ENCODE measurements at places on chromosomes 12 and 14. TPM values are rescaled to one million over a fixed set of nuclear protein-coding genes. Genes with fewer than 3 reads are reported as not detected.

DNA sequence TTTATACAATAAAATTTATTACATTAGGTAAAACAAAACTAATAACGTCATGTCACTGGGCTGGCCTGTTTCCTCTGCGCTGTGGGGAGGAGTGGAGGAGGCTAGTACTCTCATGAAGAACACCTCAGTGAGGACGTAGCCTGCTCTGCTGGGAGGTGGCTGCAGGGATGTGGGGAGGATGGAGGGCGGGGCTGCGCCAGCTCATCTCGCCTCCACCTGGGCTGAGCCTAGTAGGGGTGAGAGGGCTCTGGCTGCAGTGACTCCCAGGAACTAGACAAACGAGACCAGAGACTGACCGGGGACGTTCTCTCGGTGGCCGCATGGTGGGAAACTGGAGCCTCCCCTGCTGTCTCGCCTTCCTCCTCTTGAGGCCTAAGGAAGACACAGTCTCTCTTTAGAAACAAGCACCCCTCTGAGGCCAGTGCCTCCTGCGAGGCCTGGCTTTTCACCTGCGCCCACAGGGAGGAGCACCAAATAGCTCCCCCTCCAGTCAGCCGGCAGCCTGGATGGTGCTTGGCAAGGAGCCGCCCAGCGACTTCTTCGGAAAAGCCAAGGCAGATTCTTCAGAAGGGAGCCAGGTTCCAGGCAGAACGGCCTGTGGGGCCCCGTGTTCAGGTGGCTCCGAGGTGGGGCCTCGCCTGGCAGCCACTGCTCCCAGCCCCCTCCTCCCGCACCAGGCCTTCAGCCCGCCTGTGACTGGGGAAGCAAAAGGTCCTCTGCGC is 62.4 kb downstream of the PLEKHG3 start:
- no peak for DNase-seq
- H3K36me3 ChIP-seq = no peaks in the 10 kb centered on the region
- H3K4me3 ChIP-seq = no peak overlapping the region

DNA sequence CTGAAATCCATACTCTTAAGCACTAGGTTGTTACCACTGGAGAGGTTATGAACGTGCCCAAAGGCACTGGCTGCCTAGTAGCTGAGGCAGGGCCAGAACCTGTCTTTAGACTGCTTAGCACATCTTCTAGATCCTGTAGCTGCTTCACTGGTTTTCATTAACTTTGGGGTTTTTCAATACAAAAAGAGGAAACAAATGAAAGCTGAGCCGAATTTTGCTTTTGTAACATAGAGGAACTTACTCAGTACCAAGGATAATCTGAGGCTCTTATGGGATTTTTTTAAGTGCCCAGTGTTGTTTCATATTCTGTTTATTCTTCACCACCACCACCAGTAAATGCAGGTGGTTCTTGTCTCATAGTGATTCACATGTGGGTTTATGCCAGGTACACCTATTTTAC is 396.1 kb downstream of the RAD51B start:
- H3K4me1 ChIP-seq = peaks cover 38% of the 10 kb centered on the region
- H3K27me3 ChIP-seq = no peaks in the 10 kb centered on the region
- H3K4me3 ChIP-seq = no peak overlapping the region
- peak; percentile 57 for DNase-seq

DNA sequence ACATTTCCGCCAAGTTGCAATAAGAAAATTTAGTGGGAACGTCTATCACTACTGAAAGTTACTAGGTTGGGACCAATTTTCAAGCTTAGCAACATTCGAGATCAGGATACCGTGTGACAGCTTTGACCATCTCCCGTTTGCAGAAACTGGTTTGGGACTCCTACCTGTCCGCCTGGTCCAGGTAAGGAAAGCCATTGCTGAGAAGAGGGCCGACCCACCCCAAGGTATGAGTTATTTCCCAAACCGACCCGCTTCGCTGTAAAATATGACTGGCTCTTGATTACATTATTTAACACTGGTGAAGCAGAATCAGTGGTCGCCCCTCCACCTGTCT is 271 bp downstream of the DNAI7 start:
- no peaks in the 10 kb centered on the region for H3K27me3 ChIP-seq
- peak overlapping the region; percentile 85 for H3K4me3 ChIP-seq
- H3K4me1 ChIP-seq = peaks cover 6% of the 10 kb centered on the region
- DNase-seq = no peak
- no peak overlapping the region for H3K27ac ChIP-seq

DNA sequence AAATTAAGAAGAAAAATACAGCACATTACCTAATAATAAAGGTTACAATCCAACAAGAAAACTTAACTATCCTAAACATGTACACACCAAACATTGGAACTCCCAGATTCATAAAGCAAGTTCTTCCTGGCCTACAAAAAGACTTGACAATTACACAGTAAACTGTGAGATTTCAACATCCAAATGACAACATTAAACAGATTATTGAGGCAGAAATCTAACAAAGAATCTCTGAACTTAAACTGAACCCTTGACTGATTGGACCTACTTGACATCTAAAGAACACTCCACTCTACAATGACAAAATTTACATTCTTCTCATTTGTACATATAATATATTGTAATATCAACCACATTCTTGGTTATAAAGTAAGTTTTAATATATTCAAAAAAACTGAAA is 1341.3 kb downstream of the LRFN5 start:
- H3K36me3 ChIP-seq = no peaks in the 10 kb centered on the region
- H3K4me3 ChIP-seq = no peak overlapping the region
- no peak overlapping the region for H3K27ac ChIP-seq
- no peaks in the 10 kb centered on the region for H3K27me3 ChIP-seq

GRCh38 chr12:31224768-31225448 is 101.0 kb downstream of the SINHCAF start:
- no peak overlapping the region for H3K4me3 ChIP-seq
- DNase-seq = no peak
- no peak overlapping the region for H3K27ac ChIP-seq
- H3K27me3 ChIP-seq = no peaks in the 10 kb centered on the region
- H3K36me3 ChIP-seq = no peaks in the 10 kb centered on the region
- no peaks in the 10 kb centered on the region for H3K4me1 ChIP-seq

The TMEM63C gene
- total RNA-seq = 0.74 TPM

GRCh38 chr14:81157431-81157830 is 63.3 kb downstream of the GTF2A1 start:
- H3K36me3 ChIP-seq = no peaks in the 10 kb centered on the region
- DNase-seq = no peak
- H3K4me1 ChIP-seq = no peaks in the 10 kb centered on the region
- no peak overlapping the region for H3K4me3 ChIP-seq
- H3K27ac ChIP-seq = no peak overlapping the region
- no peaks in the 10 kb centered on the region for H3K27me3 ChIP-seq

GRCh38 chr14:105312973-105313372 is 1.6 kb upstream of the PACS2 start:
- no peak for DNase-seq
- no peaks in the 10 kb centered on the region for H3K27me3 ChIP-seq
- H3K27ac ChIP-seq = no peak overlapping the region
- H3K4me1 ChIP-seq = peaks cover 10% of the 10 kb centered on the region

The SMIM41 gene
- total RNA-seq = not detected

- no peak overlapping the region for H3K27ac ChIP-seq
- H3K36me3 ChIP-seq = no peaks in the 10 kb centered on the region
- no peak overlapping the region for H3K4me3 ChIP-seq
- no peaks in the 10 kb centered on the region for H3K4me1 ChIP-seq
- DNase-seq = no peak
Measured at GRCh38 chr14:104537613-104537988, 42.0 kb upstream of the C14orf180 start.

All from GM12878 (cell line).